ENCODE measurements at places on chromosomes 7 and 10.

GRCh38 chr10:61752111-61753011 lies 89.6 kb downstream of the CABCOCO1 start:
- peak; percentile 31 for DNase-seq

DNA sequence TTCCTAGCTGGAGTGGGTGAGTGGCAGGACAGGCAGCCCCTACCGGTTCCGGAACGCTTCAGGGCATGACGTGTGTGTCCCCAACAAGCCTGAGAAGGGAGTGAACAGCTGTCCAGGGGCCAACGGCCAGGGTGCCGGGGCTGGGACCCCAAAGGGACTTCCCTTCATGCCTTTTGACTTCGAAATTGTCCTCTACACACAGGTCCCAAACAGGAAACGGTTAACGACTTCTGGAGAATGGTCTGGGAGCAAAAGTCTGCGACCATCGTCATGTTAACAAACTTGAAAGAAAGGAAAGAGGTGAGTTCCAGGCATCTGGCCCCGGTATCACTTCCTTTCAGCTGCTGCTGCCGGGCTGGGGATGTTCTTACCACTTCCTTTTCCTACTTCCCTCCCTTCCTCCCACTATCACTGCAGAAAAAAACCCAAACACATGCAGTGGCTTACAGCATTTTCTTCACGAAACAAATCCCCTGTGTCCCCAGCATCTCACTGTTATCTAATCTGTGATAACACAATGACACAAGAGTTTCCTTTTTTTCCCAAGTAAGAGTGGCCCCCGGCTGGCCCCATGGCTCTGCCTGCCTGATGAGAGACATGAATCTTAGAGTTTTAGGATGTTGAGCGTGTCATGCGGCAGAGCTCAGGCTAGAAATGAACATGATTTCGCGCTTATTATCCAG lies 63.2 kb downstream of the MKI67 start:
- DNase-seq = no peak

- no peak for DNase-seq
Observed at GRCh38 chr10:96310321-96310669, 6.1 kb downstream of the DNTT start.

DNA sequence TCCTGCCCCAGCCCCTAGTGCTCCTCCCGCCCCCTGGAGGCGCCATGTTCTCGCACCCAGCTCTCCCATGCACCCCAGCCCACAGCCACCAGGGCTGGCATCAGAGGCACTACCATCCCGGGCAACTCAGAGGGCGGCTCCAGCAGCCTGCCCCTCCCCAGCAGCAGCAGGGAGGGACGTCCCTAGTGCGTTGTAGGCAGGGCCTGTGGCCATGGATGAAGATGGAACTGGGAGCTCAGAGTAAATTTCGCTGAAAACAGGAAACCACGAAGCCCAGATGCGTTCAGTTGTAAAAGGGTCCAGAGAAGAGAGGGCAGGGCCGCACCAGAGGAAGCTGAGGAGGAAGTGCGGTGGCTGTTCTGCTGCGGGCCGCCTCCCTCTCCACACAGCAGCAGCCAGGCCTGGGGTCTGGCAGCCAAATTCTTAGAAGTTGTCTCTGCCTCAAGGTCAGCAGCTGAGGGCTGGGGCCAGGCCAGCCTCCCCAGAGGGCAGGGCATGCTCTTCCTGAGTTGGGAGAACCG lies 24.6 kb downstream of the VSIR start:
- DNase-seq = no peak

DNA sequence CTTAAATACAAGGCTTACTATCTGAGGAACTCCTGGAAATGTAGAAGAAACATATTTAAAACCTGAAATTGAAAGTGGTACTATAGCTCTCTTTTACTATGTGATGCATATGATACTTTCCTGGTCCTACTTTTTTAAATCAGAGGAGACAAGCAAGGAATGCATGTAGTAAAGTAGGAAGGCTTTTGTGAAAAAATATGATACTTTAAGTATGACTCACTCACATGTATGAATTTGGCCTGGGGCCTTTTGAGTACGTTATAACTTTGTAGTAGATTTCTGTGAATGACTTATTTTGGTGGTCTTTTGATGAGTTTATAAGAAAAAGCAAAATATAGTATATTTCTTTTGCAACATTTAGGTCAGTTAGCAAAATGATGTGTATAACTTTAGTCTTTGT lies 53.8 kb downstream of the TAX1BP1 start:
- no peak for DNase-seq

DNA sequence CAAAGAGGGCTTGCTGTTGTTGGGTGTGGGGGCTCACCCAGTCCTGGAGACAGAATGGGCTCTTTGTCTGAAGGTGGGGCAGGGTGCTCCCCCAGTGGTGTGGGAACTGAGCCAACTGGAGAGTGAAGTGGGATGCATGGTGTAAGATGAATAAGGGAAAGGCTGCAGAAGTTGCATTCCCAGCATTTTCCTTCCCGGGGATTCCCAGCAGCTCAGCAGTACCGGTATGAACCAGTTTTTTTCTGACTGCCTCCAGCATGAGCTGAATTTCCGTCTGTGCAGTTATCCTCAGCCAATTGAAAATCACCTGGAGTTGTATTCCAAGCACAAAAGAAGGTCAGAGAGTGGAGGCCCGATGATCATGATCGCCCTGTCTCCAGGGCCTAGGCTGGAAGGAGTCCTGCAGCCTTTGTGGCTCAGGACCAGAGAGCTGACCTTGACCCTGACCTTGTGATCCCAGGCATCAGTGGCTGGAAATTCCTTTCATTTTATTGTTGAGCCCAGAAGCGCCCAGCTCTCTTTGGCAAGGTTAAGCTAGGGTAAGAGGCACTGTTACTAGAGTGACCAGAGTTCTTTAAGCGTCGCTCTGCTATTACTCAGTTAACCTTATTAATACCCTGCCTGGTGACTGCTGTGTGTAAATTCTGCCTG lies 33.4 kb downstream of the OGDH start:
- peak; percentile 78 for DNase-seq

- no peak for DNase-seq
Observed at GRCh38 chr10:9504227-9504626, 1449.7 kb downstream of the GATA3 start.

DNA sequence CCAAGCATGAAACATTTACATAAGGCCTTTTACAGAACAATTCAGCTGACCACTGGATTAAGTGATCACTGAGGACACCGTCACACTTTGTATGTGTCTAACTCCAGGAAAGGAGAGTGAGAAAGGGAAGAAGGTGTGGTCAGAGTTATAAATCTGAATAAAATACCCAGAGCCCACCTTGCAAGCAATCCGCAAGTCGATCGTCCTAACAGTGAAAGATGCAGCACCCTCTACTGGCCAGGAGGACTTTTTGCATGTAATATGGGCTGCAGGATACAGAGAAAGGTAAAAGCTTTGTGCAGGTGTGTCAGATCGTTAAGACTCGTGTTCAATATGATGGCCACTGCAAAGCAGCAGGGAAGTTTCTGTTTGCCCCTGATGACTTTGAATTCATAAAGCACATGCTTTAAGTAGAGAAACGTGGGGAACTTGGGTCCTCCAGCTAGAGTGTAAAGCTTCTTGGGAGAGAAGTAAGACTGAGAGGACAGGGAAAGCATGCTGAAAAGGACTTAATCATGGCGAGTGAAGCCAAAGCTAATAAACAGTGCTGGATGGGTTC lies 68.5 kb upstream of the BMPER start:
- DNase-seq = no peak

GRCh38 chr10:68074031-68074774 lies 880 bp downstream of the HERC4 start:
- peak; percentile 25 for DNase-seq

DNA sequence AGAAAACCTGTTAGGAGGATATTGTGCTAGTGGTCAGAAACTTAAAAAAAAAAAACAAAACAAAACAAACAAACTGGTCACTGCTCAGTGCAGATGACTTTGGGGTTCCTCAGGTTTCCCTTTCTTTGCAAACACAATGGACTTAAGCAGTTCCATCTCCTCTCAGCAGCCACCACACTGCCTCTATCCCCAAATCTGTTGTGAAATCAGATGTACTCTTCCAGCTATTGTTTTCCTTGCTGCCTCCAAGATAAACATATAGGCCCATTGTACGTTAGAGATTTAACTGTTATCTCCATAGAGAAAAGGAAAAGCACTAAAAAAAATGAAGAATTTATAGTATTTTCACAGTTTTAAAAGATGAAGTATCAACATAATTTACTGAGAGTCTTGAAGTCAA lies 147.1 kb downstream of the MPP7 start:
- DNase-seq = no peak

DNA sequence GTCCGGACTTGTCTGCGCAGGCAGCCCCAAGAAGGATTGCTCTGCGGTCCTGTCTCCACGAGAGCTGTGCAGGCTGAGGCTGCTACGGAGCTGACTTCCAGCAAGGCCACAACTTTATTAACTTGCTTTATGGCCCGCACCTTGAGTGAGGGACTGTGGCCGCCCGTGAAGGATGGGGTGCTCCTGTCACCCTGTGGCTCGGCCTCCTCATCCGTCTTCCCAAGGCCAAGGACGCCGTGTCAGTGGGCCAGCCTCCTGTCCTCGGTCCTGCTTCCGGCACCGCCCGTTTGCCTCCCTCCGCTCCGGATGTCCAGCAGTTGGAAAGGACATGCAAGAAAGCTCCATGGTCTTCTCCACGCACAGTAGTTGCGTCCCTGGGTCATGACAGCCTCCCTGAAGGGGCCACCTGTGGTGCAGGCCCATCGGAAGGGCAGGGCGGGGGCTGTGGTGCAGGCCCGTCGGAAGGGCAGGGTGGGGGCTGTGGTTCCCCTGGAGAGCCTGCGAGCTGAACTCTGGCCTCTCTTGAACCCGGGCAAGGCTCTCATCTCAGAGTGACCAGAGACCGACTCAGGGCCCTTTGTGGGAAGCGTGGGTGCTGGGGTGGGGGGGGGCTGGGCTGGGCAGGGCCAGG lies 87.1 kb downstream of the NKX6-2 start:
- DNase-seq = no peak

GRCh38 chr7:143284591-143285469 lies at the start of gene TMEM139:
Gene TMEM139, plus strand, starts transcription at chr7:143284958. Its CDS starts 1,000 bp downstream, at chr7:143285958.
- DNase-seq = no peak

GRCh38 chr7:100627238-100627549 lies 14.2 kb downstream of the TFR2 start:
- DNase-seq = no peak

DNA sequence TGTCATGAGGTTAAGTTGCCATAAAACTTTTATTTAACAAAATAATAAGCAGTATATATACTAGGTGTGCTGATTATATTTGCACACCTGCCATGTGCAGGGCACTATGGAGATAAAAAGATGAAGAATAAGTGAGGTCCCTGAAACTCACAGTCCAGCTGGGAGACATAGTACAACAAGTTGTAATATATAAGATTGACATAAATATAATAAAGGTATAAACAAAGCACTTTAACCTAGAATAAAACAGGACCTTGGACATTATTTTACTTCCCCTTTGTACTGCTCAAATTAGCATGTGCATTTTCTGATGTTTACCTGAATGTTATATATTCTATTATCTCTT lies 6.2 kb downstream of the STK17A start:
- no peak for DNase-seq

- no peak for DNase-seq
Observed at GRCh38 chr7:151400626-151401315, 9.1 kb downstream of the WDR86 start.

GRCh38 chr10:88216976-88217375 lies 353.6 kb downstream of the PTEN start:
- DNase-seq = no peak

- no peak for DNase-seq
Observed at GRCh38 chr7:82506208-82506607, 62.6 kb upstream of the CACNA2D1 start.

DNA sequence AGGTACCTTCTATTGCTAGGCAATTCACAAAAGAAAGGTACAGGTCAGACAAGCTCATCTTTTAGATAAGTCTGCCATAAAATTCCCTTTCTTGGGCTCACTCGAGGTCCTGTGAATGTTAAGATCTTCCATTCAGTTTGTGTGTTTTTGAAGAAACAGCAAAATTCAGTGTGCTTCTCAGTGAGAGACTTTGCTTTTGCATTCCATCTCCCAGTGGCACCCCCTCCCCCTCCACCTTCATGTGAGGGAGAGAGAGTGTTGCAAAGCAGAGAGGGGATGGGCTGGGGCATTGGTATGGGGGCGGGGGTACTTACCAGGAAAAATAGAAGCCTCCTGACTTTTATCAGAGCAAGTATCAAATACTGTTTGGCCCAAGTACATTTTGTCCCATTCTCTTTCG lies 3.8 kb upstream of the TECTB start:
- no peak for DNase-seq

- DNase-seq = peak; percentile 77
Observed at GRCh38 chr7:18861514-18862118, 255.8 kb downstream of the TWIST1 start.

- DNase-seq = no peak
Observed at GRCh38 chr10:116472891-116473290, 45.2 kb downstream of the PNLIPRP3 start.

DNA sequence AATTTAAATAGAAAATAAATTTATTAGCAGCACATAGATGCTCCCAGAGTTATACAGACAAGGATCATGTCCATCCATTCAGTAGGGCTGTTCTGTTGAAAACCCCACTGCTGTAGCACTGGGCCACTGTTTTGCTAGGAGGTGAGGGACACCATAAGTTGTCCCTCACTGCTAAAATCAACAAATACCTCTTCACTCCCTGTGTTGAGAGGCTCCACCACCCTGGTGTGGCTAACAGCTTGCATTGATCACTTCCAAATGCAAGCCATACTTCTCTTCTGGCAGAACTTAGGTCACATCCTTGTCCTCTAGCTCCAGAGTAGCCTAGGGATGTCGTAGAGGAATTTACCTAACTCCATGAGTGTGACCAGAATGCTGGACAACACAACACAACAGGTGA lies 55.4 kb downstream of the MDFIC start:
- no peak for DNase-seq

- DNase-seq = no peak
Observed at GRCh38 chr10:101646364-101646763, 48.6 kb downstream of the FBXW4 start.

- DNase-seq = no peak
Observed at GRCh38 chr10:31413325-31413724, 94.3 kb downstream of the ZEB1 start.

GRCh38 chr7:151012911-151013347 lies 11.4 kb downstream of the ATG9B start:
- peak; percentile 28 for DNase-seq

DNA sequence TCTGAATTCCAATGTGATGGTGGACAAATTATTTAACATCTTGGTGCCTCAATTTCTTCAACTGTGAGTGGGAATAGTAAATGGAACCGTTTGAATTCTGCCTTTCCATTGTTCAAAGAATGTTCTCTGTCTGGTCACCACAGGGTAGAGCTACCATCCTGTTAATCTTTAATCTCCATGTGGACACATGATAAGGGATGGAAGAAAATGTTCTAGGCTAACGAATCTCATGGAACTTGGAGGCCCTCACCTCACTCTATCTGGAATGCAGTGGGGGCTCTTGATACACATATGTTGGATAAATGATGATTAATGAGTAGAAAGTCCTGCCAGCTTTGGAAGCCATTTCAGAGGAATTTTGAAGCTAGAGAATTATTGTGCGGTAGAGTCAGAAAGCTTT lies 118.5 kb upstream of the HABP2 start:
- DNase-seq = no peak

GRCh38 chr10:44396671-44397191 lies 11.8 kb upstream of the CXCL12 start:
- no peak for DNase-seq
